ENCODE measurements at places on chromosomes 11 and 22. TPM values are rescaled to one million over a fixed set of nuclear protein-coding genes. Genes with fewer than 3 reads are reported as not detected.

Gene CATSPERZ
- total RNA-seq = 1.0 TPM

Gene KDM4D
- 3.2 TPM for total RNA-seq

Gene BTG4
- total RNA-seq = not detected

Gene PKNOX2
- not detected for total RNA-seq

Gene TRIM48
- not detected for total RNA-seq

Gene SLC22A6
- total RNA-seq = not detected

Gene FOLH1
- 0.40 TPM for total RNA-seq

Gene MYBPC3
- not detected for total RNA-seq

Gene CTSF
- 7.2 TPM for total RNA-seq

Gene DNAJC4
- total RNA-seq = 2.9 TPM

Gene TRIM51
- total RNA-seq = not detected

Gene SEPTIN3
- not detected for total RNA-seq

Gene TEX12
- total RNA-seq = 0.94 TPM

Gene TPBGL
- total RNA-seq = 0.33 TPM

Gene OR5A1
- not detected for total RNA-seq

Gene ALDH3B2
- total RNA-seq = not detected

Gene FOLR3
- 0.16 TPM for total RNA-seq

Gene MFNG
- total RNA-seq = not detected

Gene AGBL2
- total RNA-seq = 0.13 TPM

Gene KCNQ1OT1
- 0.18 TPM for total RNA-seq

Gene RPL3
- 2,695 TPM for total RNA-seq

Gene SYT12
- 0.03 TPM for total RNA-seq

Gene ASPHD2
- 8.7 TPM for total RNA-seq

Gene AMOTL1
- 28.6 TPM for total RNA-seq

Gene INS
- not detected for total RNA-seq

Gene TEAD1
- 74.3 TPM for total RNA-seq

Gene CRYBA4
- total RNA-seq = not detected

Gene HBD
- total RNA-seq = not detected

Gene PRODH
- 0.06 TPM for total RNA-seq

Gene TRABD
- total RNA-seq = 50.9 TPM

Gene TMEM9B
- total RNA-seq = 44.6 TPM

Gene NPAS4
- not detected for total RNA-seq

Gene MS4A6E
- total RNA-seq = not detected

Gene ATXN10
- 44.1 TPM for total RNA-seq

Gene KCNJ4
- 0.45 TPM for total RNA-seq

Gene PIWIL4
- 0.43 TPM for total RNA-seq

Gene SLC5A1
- total RNA-seq = not detected

Gene PAX6
- 2.0 TPM for total RNA-seq

Gene F2
- total RNA-seq = not detected

Gene PDE3B
- not detected for total RNA-seq

Gene GPHA2
- total RNA-seq = 0.53 TPM

Gene BDNF
- 11.9 TPM for total RNA-seq

Gene OR51B5
- 118 TPM for total RNA-seq

Gene POU2AF3
- not detected for total RNA-seq

Gene SLCO2B1
- total RNA-seq = not detected

Gene SLC17A6
- not detected for total RNA-seq

Gene MS4A2
- total RNA-seq = not detected
